D341Med (cell line): ENCODE measurements at places on chromosomes 3 and 15.
A peak's percentile ranks its signal among the peaks of the same experiment; 100 is the strongest.

GRCh38 chr3:137259701-137260100 lies 301.9 kb downstream of the IL20RB start:
- peak; percentile 38 for DNase-seq

DNA sequence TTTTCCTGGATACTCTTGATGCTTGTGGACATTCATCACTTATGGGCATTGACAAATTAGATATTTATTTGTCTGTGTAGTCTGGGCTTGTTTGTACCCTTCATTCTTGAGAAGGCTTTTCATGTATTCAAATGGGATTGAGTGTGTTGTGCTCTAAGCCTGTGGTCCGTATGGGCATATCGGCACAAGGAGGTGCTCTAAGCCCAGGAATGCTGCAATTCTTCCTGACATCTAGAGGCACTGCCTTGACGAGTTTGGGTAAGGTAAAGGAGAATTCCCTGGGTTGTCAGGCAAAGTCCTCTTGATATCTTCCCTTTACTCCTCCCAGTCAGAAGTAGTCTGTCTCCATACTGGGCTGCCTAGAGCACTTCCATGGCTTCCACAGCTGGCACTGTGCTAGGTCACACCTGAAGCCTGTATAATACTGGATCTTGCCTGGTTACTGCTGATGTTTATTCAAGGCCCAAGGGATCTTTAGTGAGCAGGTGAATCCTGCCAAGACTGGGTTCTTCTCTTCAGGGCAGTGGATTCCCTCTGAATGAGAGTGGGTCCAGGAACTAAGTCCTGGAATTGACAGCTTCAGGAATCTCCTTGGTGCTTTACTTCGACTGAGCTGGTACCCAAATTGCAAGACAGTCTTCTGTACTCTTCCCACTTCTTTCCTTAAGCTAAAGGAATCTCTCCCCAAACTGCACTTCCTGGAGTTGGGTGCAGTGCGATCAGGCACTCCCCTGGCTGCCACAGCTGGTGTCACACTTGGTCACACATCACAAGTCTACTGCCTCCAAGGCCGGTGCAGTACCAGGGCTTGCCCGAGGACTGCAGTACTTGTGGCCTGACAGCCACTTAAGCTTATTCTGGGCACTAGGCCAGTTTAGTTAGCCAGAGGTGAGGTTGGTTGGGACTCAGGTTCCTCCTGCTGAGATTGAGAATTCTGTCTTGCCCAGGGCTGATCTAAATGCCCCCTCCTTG lies 46.0 kb downstream of the GALK2 start:
- peak; percentile 50 for DNase-seq

DNA sequence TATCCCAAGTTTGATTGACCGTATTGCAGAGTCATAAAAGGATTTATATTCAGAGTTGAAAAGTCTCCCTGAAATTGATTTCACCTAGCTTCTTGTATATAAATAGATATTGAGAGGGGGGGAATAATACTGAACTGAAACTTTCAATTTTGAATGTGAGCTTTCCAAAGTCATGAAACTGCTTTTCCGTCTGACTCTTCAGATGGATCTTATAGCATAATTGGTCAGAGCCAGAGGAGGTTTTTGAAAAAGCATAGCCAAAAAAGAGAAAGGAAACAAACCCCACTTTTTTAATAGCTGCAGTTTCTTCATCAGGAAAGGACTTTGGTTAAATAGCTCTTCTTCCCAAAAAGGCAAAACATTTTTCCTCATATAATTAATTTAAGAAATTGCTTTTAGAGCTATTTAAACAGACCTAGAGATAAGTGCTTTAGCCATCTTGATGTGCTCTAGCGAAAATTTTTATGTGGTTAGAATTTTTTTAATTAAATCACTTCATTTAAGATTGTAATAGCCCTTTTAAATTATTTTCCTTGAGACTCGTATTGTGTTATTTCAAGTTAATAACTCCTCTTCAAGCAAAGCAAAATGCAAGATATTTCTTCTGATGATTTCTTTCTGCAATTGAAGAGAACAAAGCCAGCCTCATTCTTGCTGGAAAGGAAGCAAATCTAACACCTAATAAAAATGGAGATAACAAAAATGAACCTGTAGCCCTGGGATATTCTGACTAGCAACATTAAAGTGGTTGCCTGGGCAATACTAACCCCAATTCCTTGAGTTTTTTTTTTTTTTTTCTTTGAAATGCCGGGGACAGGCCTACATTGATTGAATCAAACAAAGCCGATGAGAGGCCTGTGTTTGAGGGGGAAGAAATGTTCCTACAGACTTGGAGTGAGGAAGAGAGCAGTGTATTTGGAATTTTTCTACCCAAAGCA lies 173.6 kb downstream of the PTPRG start:
- no peak for DNase-seq

- DNase-seq: peak; percentile 75
Measured at GRCh38 chr3:128068156-128068620, 16.0 kb downstream of the SEC61A1 start.

DNA sequence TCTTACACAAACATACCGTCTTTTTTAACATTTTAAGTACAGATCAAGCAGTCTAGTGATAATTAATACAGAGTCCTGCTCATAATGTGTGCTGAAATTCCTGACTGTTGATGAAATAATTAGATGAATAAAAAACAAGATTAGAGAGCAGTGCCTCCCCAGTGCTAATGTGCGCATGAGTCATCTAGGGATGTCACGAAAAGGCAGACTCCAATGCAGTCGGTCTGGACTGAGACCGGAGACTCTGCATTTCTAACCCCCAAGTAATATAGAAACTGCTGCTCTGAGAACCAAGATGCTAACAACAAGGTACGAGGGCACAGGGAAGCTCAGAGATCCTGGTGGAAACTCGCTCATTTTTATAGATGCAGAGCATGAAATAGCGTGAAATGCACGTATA lies 61.4 kb downstream of the COL8A1 start:
- no peak for DNase-seq

DNA sequence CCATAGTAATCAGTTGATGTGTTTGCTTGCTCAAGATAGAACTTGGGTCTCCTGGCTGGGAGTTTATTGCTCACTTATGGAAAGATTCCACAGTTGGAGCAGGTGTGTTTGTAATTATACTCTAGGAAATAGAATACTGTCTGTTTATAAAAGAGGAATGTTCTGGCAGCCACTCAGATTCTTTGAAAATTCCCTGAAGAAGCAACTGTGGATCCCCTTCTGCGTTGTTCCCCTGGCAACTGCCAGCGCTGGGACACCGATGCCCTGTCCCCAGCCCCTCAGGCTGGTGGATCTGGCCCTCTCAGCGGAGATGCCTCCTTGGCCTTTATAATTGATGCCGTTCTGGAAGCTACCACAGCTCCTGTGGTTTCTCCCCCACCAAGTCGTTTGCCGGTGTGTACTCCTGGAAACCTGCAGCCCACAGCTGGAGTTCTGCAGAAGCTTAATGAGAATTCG lies 225.9 kb downstream of the ITPR1 start:
- no peak for DNase-seq

DNA sequence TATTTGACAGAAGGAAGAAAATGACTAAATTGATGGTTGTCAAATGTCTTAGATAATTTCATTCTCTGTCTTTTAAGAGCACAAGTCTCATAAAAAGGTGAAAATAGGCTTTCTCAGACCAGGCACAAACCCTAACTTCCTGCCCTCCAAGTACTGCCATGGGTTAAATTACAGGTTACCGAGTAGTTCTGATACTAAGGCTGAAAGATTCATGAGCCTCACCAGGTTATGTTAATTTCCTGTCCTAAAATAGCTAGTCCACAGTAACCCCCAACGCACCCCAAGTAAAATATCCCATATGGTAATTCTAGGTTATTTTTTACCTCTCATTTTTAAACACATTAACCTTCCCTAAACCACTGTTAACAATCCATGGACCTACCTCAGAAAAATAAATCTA lies 42.0 kb downstream of the GSK3B start:
- DNase-seq: no peak

DNA sequence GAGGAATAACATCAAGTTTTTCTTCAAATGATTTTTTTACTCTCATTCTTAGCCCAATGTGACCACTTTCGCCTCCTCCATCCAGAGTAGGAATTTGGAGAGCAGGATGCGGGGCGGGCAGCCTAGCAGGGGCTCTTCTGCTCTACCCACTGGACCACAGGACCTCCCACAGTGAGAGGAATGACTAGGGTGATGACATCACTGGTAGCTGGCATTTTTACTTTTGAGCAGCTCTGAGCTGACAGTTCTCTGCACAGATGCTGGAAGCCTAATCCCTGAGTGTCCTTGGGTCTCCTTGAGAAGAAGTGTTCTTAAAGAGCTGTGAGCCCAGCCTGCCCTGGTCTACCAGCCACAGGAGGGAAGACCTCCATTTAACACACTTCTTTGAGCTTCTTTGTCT lies 1.4 kb upstream of the HCN4 start:
- no peak for DNase-seq

GRCh38 chr3:134074001-134074789 lies 44.5 kb upstream of the SLCO2A1 start:
- DNase-seq: no peak

GRCh38 chr15:74035121-74036017 lies 40.9 kb downstream of the PML start:
- DNase-seq: peak; percentile 15

DNA sequence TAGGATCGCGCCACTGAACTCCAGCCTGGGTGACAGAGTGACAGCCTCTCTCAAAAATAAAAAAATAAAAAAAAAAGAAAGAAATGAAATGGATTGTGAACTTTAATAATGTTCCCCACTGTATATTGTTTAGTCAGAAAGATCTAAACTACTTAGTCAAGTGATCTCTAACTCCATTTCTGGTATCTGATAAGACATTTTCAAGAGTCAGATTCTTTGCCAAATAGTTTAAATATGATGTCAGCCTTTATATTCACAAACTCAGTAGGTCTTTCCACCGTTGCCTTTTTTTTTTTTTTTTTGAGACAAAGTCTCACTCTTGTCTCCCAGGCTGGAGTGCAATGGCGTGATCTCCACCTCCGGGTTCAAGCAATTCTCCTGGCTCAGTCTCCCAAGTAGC lies 29.0 kb upstream of the OSBPL11 start:
- DNase-seq: no peak

DNA sequence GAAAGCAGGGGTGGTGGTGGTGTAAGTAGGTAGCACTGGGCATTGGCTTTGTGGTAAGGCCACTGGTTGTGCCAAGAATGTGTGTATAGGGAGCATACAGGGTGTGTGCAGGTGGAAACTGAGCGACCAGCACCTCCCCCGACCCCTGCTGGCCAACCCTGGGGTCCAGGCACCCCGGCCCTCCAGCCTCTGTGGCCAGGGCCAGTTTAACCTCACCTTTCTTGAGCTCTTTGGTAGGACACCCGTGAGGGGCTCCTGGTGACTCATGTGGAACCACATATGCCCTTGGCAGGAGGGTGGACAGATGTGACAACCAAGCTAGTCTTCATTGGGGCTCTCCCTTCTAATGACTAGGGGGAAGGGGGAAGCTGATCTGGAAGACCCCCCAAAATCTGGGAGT lies 19.5 kb downstream of the SHF start:
- no peak for DNase-seq

DNA sequence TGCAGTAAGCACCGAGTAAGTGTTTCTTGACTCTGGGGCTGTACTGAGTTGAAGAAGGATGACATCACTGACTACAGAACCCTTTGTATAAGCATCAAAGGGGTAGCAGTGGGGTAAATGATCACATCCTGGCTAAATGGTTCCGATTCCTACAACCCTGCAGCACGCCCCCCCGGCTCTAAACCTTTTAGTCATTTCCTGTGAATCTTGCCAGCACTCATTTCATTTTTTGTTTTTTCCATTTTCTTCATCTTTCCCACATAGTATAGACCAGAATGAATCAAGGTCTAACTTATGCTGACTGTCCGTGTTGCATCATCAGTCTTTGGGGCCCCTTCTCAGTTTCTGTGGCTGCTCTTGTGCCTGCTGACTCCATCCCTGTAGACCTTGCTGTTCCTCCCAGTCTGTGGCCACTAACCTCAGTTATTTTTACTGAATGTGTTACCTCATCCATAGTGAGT lies 383.1 kb upstream of the TPRG1 start:
- DNase-seq: no peak

- DNase-seq: no peak
Measured at GRCh38 chr15:84616235-84616634, 15.4 kb downstream of the ZSCAN2 start.

GRCh38 chr15:101065570-101066221 lies 146.5 kb downstream of the LRRK1 start:
- no peak for DNase-seq

DNA sequence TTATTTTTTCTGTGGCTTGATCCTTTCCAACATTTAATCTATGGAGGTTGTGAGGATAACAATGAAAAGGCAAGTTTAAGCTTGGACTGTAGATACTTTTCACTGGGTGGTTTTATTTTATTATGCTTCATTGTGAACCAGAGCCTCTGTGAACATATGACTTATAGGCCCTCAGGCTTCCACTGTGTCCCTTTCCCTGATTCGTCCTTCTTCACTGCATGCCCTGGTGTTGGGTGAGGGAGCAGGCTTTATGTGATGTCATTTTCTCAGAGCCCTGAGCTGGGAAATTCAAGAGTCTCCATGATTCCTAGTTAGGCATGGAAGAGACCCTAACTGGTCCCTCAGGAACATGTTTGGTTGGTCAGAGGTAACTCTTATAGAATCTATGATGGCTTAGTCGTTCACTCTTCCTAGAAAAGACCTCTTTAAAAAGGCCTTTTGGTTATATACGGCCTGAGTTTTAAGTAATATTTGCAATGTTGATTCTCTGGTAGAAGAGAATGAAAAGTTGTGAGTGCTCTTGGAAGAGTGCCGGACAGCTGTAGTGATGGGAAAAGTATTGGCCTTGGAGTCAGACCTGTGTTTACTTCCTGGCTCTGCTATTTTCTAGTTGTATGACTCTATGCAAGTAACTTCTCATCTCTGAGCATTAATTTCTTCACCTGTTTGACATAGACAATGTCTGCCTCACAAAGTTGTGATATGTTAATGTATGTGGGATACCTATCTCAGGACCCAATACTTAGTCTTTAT lies 168.4 kb downstream of the LPP start:
- no peak for DNase-seq

- DNase-seq: no peak
Measured at GRCh38 chr15:85426481-85426880, 46.1 kb downstream of the AKAP13 start.

DNA sequence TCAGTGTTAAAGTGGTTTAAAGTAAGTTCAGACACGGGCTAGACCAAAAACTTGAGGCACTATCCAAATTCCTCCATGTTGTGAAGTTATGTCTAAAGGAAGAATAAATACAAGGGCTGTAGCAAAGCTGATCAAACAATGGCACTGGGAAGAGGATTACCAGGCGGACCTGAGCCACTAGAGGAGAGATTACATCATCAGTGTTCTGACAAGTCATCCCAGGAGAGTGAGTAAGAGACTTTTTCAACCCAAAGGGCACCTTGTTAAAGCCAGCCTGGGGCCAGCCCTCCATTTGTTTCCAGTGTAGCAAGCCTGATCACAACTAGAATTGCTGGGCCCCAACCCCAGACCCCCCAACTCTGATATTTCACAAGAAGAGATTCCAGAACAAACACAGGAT lies 166.9 kb downstream of the DCLK3 start:
- DNase-seq: no peak

DNA sequence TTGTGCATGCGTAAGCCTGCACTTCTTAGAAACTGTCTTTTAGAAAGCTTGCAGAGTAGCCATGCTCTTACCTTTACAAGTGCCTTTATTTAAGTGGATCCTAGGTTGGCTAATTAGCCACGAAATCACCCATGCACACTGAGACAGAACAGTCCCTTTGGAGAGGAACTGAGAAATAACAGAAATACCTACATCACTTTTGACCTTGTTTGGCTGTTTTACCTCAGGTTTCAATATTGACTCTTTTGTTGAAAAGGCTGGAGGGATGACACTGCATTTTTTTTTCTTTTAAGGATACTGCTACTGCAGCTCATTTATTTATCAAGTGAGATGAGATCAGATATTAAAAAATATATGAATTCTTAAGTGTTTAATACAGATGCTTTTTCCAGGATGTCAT lies 155.6 kb upstream of the GOLIM4 start:
- no peak for DNase-seq

GRCh38 chr3:133295199-133295901 lies 104.5 kb upstream of the BFSP2 start:
- no peak for DNase-seq
